ENCODE measurements at places on chromosomes 11 and 22.
A peak's percentile ranks its signal among the peaks of the same experiment; 100 is the strongest.

- DNase-seq, result no peak
These were observed 60.6 kb downstream of the PLEKHA7 start for GRCh38 chr11:16953663-16954062.

DNA sequence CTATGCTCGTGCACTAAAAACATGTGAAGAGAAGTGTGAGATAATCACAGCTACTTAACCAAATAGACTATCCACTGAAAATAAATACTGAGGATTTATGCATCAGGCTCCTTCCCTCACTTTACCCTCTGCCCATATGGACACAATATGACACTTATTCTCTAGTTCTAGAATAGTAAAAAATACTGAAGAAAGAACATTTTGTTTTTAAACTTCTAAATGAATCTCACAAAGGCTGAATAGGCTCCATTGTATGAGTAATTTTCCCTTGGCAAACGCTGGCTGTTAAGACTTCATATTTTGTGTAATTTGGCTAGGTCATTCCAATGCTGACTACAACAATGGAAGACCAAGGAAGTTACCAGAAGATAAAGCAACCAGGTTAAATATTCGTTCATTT lies 9.9 kb downstream of the HPS5 start:
- no peak for DNase-seq

DNA sequence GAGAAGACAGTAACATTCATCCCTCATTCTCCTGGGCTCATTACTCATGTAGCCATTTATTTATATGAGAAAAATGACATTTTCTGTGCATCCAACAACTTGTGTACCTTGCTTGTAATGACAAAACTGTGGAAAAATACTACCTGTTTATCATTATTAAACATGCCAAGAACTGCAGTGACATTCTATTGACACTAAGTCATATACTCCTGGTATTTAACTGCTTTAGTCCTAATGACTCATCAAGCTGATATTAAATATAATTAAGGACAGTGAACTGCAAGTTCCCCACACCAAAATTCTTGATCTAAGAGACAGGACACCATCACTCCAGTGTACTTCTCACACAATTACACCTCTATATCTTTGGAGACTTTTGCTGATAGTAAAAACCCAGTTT lies 1328.7 kb upstream of the RAG2 start:
- DNase-seq, result no peak

DNA sequence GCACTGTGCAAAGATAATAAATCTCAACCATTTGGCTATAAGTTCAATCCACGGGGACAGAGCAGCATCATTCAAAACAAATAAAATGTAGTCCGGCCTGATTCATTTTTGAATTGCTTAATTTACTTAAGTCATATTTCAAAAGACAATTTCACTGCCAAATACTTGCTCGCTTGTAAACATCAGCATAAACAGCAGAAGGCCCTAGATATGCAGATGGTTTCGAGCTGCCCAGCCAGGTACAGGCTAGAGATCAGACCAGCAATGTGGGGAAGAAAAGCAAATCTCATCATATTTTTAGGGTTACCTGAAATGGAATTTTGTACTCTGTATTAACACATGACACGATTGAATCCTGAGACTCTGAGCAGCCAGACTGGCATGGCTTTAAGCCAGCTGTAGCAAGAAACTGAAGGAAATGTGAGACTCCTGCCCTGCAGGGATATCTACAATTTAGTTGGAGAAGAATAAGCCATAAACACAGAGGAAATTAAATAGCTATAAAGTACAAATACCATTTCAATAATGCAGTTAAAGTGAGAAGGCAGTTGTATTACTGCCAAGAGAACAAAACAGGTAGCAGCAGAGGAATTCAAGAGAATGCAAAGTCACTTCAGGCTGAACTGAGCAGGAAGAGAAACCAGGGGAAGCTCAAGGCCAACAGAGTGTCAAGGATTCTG lies 440.3 kb downstream of the ETS1 start:
- no peak for DNase-seq

DNA sequence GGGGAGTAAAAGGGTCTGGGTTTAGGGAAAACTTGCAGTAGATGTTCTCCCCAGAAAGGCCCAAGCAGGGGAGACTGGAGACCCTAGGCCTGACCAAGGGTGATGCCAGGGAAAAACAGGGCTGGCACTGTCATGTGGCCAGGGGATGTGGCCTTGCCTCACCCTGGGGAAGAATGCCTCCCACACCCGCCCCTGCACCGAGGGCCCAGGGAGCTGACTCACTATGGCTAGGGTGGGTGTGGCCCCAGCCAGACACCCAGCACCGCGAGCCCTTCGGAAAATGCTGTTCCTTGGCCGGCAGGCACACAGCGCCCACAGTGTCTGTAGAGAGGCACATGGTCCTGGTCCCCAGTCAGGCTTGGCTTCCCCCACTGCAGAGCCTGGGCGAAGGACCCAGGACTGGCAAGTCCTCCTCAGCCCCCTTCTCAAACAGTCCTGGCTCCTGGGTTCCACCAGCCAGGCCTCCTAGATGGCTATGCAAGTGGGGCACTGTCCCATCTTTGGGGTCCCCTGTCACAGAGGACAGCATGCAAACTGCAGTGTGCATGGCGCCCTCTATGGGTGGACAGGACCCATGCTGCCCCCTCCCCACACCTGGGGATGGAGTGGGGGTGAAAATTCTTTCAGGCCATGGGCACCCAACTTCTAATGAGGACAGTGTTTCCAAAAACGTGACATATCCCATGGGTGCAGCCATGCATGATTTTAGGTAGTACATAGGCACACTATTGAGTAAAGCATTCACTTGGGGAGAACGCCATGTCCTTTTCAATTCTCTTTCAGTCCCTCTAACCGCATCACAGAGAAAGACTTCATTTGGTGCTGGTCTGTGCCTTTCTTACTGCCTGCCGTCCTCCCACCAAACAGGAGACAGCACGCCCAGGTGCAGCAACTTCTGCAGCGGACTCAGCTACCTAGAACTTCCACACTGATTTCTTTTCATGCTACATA lies 15.2 kb downstream of the TMPRSS5 start:
- DNase-seq, result no peak

DNA sequence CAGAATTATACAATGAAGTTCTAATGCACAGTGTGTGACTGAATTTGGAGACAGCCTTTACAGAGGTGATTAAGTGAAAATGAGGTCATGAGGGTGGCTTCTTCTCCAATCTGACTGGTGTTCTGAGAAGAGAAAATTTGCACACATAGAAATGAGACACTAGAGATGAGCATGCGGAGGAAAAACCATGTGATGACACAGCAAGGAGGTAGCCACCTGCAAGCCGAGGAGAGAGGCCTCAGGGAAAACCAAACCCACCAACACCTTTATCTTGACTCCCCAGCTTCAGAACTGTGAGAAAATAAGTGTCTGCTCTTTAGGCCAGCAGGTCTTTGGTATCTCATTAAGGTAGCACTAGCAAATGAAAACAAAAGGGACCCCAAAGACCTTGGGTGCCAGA lies 93.2 kb downstream of the GGTLC2 start:
- no peak for DNase-seq

- no peak for DNase-seq
These were observed 29.9 kb upstream of the MALAT1 start for GRCh38 chr11:65468874-65469333.

GRCh38 chr11:116446048-116446941 lies 326.5 kb downstream of the BUD13 start:
- no peak for DNase-seq

- no peak for DNase-seq
These were observed 8.8 kb downstream of the RBM14 start for GRCh38 chr11:66625041-66625751.

- peak; percentile 7 for DNase-seq
These were observed 58.2 kb downstream of the MORC2 start for GRCh38 chr22:30910358-30910757.

GRCh38 chr11:115193914-115194801 lies 310.1 kb downstream of the CADM1 start:
- DNase-seq, result no peak

DNA sequence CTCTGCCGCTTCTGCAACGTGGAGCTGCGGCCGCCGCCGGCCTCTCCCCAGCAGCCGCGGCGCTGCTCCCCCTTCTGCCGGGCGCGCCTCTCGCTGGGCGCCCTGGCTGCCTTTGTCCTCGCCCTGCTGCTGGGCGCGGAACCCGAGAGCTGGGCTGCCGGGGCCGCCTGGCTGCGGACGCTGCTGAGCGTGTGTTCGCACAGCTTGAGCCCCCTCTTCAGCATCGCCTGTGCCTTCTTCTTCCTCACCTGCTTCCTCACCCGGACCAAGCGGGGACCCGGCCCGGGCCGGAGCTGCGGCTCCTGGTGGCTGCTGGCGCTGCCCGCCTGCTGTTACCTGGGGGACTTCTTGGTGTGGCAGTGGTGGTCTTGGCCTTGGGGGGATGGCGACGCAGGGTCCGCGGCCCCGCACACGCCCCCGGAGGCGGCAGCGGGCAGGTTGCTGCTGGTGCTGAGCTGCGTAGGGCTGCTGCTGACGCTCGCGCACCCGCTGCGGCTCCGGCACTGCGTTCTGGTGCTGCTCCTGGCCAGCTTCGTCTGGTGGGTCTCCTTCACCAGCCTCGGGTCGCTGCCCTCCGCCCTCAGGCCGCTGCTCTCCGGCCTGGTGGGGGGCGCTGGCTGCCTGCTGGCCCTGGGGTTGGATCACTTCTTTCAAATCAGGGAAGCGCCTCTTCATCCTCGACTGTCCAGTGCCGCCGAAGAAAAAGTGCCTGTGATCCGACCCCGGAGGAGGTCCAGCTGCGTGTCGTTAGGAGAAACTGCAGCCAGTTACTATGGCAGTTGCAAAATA lies 816 bp downstream of the PDE3B start:
- peak; percentile 73 for DNase-seq

GRCh38 chr22:36653316-36653715 lies 50.2 kb downstream of the CACNG2 start:
- no peak for DNase-seq

All from type B pancreatic cell (in vitro differentiated cells).